ENCODE measurements at places on chromosomes 11 and 22.
A peak's percentile ranks its signal among the peaks of the same experiment; 100 is the strongest.

DNA sequence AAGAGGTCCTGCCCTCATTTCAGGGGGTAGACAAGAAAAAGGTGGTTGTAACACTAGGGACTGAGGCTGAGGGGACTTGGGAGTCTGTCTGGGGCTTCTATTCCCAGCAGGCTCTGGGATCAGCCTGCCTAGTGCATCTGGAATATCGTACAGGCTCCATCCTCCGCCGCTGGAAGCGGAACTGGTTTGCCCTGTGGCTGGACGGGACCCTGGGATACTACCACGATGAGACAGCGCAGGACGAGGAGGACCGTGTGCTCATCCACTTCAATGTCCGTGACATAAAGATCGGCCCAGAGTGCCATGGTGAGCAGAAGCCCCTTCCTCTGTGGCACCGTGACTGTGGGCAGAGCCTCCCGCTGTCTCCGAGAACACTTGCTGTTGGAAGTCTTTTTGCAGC lies 4.0 kb downstream of the PLEKHB1 start:
- no peak for DNase-seq

- no peak for DNase-seq
Observed at GRCh38 chr11:38208951-38209350, 1610.9 kb upstream of the RAG2 start.

- DNase-seq: no peak
Observed at GRCh38 chr11:103807806-103808205, 228.6 kb upstream of the DDI1 start.

DNA sequence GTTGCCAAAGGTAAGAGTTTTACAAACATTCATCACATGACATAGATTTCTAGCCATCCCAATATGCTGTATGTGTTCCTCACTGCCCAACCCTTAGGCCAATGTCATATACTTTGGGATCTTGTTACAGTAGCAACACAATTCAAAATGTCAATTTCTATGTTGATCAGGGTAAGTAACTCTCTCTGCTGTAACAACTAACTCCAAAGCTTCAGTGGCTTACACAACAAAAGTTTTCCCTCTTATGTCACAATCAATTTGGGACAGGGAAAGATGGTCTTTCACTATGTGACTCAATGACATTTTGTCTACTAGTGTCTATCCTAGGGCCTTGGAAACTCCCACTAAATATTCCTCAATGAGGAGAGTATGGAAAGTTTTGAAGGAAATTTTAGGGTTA lies 144.5 kb downstream of the SBF2 start:
- no peak for DNase-seq

- DNase-seq: no peak
Observed at GRCh38 chr11:47550288-47551047, 2.5 kb downstream of the CELF1 start.

DNA sequence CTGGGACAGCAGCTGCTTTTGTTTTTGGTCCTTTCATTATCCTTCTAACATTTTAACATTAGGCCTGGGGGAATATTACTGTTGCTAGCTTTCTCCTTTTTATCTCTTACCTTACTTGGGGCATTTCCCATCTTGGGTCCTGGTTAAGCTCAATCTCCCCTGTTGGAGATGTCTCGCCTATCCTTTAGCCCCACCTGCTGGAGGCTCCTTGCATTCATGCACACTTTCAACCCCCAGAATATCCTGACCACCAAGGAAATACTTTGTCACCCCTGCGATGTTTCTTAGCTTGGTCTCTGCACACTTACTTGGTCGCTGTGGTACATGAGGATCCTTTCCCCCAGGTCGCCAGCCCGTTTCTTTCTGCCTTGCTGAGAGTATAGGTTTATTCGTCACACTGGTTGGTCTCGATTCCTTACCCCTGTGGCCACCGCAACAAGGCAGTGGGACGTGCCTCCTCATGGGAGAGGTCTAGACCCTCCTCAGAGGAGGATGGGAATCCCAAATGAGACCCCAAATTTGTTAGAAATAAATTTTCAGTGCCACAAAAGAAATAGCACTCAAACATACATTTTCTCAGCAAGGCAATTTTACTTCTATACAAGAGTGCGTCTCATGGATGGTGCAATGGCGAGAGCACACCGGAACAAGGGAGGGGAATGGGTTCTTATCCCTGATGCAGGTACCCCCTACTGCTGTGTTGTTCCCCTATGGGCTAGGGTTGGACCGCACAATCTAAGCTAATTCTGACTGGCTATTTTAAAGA lies 5.4 kb upstream of the TXN2 start:
- peak; percentile 67 for DNase-seq

DNA sequence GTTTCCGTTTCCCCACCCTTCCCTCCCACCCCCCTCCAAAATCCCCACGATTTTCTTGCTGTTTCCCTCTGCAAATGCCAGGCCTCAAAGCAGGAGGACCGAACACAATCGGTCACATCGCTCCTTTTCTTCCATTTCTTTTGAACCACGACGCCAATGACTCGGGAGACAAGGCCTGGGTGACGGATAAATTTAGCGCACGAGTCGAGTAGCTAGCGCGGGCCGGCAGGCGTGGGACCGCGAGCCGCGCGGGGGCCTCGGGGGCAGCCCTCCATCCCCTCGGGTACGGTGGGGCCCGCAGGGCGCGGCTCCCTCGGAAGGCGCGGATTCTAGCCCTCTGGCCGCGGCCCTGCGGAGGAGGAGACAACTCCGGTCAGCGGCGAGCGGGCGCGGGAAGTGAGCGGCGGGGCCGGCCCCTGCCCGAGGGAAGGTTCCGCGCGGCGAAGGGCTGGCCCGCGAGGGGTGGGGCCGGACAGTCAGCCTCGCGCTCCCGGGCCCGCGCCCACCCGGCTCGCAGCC lies 414 bp downstream of the JOSD1 start:
- no peak for DNase-seq

DNA sequence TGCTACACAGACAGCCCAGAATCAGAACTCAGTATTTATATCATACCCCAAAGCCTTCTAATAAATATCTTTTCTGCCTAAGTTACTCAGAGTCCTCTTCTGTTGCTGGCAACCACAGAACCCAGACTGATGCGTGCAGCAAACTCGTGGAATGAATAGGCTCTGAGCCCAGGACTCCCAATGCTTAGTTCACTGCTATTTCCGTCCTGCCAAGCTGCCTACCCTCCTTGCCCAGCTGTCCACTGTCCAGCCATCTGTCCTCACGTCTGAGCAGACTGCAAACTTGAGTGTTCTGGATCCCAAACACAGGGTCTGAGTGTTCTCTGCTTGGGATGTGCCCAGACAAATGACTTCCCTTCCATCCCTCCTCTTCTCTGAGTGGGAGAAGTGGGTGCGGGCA lies 19.4 kb downstream of the PTPN5 start:
- no peak for DNase-seq

GRCh38 chr11:100383357-100383865 lies 303.7 kb upstream of the ARHGAP42 start:
- DNase-seq: no peak

DNA sequence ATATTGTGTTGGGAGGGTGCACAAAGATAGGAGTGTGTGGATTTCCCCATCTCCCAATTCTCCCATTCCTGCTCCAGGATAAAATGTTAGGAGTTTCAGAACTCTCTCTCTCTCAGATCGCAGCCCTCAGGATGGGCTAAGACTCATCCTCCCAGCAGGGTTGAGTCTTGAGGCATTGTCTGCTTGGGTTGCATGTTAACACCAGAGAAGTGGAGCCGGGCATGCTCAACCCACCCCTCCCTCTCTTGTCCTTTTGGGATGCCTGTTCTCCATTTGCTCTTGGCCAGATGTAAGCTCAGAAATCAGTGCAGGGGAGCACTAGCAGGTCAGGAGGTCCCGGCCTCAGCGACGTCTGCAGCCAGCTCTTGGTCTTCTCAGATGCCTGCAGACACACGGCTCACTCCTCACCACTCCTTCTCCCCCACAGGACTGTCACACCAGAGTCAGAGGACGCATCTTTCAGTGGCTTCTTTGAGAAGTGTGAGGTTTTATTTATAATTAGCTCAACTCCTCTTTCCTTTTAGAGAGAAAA lies 1456.5 kb downstream of the TBC1D22A start:
- DNase-seq: no peak

DNA sequence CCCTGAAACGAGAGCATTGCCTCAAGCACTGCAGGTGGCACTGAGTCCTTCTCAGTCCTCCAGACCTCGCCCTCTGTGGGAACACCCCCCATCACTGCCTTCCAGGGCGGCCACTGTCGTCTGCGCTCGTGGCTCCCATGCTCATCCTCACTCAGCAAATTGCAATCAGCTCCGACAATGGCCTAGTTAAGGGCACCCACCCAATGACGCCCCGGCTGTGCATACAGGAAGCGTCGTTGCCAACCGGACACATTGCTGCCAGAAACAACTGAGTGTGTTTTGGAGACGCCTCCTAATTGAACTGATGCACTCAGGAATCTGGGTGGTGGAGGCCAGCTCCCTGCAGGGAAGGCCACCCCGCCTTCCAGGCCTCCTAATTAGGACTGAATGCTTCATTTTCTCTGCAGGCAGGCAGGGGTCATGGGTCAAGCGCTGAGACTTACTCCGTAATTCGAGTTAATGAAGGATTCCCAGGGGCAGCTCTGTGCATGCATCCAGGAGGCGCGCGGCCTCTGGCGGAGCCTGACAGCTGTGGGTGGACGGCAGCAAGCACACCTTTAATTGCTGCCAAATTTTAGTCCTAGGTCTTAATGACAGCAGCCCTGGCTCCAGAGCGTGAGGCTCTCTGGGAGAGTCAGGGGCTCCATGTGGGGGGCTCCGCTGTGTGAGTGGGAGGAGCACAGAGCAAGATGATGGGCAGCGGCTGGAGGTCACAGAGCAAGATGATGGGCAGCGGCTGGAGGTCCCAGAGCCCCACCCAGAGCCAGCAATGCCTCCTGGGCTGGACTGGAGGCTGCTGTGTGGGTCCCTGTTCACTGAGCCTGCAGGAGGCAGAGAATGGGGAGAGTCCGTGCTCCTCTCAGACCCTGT lies 199.0 kb downstream of the BRD1 start:
- no peak for DNase-seq

Data from activated naive CD4-positive, alpha-beta T cell treated with Interleukin-2 at 50 U/mL for 16 hours (primary cell).